ENCODE measurements at places on chromosomes 2 and 18.

- DNase-seq, result no peak
Measured at GRCh38 chr2:170722301-170722700, 7.2 kb downstream of the SP5 start.

DNA sequence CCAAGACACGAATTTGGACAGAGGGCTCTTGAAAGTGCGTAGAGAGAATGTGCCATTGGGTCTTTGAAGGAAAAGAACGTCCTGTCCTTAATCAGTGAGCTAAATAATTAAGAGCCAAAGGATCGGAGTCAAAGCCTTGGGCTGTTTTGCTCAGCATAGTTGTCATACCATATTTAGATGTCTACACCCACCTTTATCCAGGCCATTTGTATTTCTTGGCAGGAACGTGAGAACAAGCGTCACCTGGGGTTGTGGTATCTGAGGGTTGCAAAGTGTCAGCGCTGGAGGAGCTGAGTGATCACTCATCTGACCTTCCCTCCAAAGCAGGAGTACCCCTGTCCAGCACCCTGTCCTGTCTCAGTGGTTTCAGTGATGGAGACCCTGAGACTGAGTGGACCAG is 4.5 kb downstream of the LPIN1 start:
- no peak for DNase-seq

DNA sequence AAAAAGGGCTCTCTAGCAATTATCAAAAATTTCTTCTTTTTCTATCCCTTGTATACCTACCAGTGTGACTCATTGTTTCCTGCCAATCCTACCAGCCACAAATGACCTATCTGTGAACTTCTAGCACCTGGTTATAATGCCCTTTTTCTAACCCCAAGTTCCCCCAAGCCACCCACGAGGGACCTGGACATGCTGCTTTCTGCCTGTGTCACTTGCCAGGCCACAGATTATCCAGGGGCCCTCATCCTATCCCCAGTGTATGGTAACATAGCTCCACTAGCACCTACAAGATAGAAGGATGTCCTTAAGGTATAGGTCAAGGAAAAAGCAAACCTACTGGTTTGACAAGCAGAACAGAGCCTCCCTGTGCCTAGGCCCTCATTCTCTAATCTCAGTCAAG is 26.8 kb downstream of the AAK1 start:
- DNase-seq, result no peak

DNA sequence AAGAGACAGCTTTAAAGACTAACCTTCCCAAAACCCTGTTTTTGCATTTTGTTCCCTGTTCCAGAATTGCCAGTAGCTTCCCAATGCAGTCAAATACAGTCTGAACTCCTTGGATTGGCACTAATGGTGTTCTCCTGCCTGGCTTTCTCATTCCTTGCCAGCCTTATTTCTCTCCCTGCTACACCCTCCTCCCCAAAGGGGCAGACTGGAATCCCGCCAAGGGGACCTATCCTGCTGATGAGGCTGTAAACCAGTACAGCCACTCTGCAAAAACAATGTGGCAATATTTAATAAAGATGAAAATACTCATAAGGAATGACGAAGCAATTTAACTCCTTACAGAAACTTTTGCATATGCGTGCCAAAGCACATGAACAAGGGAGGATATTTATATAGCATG is 4.5 kb upstream of the SLC4A5 start:
- DNase-seq, result no peak

DNA sequence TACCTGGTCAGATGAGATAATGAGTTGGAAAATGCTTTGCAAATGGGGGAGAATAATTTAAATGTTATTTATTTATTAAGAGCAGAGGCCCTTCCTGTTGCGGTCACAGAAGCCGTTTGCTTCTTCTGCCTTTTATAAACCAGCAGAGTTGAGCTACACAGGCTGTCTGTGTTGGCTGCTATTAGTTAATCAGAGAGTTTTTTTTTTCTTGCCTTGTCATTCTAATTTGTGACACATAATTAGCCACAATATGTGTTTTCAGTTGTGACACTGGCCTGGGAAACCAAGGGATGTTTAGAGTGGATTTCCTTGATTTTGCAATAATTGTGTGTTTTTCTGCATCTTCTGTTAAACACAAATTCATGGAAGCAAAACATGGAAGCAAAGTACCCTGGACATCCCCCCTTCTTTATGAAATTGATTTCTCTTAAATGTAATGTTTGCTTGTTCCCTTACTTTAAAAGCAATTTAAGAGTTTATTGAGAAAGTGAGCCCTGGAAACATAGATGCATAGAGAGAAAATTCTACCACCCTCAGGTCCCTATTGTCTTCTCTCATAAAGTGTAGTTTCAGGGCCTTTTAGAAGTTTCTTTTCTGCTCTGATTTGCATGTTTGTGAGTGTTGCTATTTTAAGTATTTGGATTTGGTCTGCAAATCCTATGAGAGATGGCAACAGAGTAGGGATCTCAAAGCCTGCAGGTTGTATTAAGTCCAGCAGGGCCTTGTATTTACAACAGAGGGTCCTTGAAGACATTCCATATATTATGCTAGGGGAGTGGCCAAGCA is 22.8 kb upstream of the IL37 start:
- DNase-seq, result peak; percentile 26

DNA sequence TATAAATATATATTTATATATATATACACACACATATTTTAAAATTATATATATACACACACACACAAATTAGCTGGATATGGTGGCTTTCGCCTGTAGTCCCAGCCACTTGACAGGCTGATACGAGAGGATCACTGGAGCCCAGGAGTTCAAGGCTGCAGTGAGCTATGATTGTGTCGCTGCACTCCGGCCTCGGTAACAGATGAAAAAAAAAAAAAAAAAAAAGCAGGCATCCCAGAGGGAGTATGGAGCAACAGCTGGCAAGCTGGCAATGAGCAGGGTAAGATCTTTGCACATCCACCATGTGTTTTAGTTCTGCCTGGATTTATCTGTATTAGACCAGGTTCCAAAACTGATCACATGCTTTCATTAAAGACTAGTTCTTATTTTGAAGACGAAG is 170.1 kb downstream of the MAP2 start:
- no peak for DNase-seq

GRCh38 chr2:26672112-26672817 is 20.3 kb upstream of the KCNK3 start:
- DNase-seq, result no peak

GRCh38 chr18:22902093-22902492 is 31.0 kb upstream of the RBBP8 start:
- DNase-seq, result no peak

DNA sequence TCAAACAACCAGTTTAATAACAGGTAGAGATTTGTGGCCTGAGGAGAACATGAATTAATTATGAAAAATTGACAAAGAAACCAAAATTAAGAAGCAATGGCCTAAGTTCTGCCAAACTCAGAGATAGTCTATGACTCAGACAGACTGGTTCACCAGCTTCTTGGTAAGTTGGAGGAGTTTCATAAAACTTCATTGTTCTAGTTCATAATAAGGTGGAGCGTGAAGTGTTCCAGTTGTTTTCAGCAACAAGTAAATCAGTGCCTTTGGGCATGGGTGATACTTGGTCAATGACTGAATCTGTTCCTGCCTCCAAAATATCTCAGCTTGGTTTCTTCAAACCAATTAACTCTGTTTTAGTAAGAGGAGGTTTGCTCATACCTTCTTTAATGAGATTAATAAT is 40.0 kb downstream of the SLC40A1 start:
- DNase-seq, result no peak

DNA sequence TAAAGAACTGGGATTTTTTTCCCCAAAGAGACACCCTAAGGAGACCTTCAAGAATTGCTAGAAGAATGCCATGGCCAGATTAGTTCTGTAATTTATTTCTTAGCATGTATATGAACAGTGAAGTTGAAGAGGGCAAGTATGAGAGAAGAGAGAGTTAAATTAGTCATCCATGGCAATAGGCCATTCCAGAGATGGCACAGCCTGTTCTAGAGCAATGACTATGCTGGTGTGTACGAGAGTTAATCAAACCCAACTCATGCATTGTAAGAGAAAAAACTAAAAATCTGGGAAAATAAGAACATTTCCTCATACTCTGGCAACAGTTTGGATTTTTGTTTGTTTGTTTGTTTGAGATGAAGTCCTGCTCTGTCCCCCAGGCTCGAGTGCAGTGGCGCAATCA is 112.1 kb upstream of the PIK3C3 start:
- DNase-seq, result no peak

DNA sequence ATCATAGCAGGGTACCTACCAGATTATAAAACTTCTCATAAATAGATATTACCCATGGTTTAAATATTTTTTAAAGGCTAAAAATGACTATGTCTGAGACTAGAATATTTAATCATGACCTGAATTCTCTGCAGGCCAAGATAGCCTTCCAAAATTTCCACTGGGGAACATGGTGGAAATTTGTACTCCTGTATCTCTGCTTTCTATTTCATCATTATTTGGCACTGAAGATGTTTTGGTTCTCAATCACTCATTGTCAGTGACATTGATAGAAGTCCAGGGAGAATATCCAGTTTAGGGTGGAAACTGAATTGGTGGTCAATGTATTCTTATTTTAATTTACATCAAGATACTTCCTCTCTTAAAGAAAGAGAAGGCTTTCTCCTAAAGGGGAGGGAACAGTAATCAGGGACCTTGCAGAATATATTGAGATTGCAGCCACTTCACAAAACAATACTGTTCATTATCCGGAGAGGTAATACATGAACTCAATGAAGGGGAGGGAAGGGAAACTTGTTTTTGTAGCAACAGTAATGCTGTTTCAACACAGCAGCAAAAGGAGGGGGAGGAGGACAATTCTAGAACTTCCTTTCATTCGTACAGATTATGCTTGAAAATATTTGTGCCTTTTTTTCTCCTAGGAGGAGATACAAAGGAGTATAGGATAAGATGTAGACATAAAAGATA is 34.1 kb downstream of the EEF1B2 start:
- no peak for DNase-seq

GRCh38 chr18:80088823-80089222 is 20.2 kb upstream of the ADNP2 start:
- DNase-seq, result no peak

DNA sequence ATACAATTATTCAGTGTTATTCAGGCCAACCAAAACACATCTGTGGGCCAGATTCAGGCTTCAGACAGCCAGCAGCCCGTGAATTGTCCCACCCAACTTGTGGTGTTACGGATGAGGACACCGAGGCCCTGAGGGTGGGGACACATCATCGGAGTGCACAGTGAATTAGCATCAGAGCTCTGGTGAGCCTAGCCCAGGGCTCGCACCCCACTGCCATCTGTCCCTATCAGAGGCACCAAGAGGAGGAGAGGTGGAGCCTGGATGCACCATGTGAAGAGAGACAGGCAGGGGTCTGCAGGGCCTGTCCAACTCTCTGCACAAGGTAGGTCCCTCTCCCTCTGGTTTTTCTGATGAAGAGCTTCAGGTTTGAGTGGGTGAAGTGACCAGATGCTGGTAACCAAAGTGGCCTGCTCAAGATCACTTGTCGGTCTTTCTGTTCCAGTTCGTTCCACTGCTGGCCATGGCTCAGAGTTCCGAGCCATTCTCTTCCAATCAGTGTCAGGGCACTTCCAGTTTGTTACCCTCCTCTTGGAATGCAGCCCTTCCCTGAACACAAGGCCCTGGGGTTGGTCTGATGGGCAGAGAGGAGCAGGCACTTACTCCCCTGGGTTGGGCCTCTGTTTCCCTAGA is 14.8 kb upstream of the GLI2 start:
- DNase-seq, result no peak

DNA sequence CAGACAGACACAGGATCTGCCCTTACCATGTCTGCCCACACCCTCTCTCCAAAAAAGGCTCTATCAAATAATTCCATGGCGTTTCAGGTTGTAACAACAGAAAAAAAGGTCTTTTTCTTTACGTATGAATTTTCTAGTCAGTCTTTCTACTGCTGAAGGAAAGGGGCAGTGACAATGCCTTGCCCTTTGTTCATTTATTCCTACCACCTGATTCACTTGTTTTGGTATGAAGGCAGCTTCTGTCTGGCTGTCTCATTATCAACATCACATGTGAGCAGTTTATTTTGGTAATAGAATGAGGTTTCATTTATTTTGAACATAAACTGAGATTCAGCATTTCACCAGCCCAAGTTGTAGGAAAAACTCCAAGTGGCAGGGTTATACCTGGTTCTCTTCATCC is 94.3 kb upstream of the KLF7 start:
- DNase-seq, result no peak

DNA sequence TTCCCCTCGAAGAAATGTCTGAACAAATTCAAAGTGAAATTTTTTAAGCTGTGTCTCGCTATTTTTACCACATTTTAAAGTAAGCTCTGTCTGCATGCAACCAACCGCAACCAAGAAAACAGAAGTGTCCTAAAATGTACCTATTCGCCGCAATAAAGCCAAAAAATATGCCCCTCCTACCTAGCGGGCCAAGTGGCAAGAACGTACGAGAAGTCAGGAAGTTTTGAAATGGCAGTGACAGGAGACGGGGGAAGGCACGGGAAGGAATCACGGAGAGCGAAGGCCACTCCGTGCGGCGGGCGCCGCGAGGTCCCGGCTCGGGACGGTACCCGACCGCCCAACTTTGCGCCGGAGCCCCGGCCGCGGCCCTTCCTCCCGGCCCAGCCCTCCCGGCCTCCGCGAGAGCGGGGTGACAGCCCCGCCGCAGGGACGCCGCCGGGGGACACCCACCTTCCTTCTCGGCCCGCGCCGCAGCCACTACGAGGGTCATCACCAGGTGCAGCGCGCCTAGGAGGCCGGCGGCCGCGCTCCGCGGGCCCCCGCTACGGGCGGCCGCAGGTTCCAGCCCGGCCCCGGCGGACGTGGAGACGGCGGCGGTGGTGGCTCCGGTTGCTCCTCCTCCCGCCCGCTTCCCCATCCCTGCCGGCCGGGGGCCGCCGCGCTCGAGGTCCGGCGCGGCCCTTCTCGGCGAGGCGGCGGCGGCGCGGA is 568 bp downstream of the TMEM131 start:
- DNase-seq, result peak; percentile 88
